ENCODE measurements at places on chromosomes 1 and 21.
A peak's percentile ranks its signal among the peaks of the same experiment; 100 is the strongest.

DNA sequence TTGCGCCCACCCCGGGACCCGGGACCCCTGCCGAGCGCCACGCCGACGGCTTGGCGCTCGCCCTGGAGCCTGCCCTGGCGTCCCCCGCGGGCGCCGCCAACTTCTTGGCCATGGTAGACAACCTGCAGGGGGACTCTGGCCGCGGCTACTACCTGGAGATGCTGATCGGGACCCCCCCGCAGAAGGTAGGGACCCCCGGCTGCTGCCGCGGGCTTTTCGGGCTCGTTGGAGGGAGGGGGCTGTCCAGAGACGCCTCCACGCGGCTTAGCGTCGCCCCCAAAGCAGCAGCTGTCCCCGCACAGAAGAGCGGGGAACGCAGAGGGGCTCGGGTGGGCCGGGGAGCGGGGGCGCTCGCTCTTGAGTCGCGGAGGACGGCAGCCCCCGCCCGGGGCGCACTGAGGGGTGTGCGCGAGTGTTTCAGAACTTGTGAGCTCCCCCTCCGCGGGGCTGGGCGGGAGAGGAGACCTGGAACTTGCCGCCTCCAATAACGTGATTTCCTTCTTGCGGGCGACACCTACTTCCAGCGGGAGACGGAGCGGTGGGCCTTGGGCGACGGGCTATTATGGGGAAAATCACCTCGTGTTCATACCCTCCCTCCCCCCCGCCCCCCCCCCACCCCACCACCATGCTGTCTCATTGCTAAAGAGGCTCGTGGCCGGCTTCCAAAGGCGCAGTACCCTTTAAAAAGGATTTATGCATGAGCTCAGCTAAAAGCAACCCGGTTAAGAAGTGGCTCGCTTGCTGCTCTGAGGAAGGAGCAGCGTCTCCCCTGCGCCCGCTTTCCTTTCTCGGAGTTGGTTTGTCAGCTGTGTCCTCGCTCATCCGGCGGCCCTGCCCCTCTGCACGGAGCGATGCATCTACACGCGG is 664 bp downstream of the BACE2 start:
- ATAC-seq, result no peak

DNA sequence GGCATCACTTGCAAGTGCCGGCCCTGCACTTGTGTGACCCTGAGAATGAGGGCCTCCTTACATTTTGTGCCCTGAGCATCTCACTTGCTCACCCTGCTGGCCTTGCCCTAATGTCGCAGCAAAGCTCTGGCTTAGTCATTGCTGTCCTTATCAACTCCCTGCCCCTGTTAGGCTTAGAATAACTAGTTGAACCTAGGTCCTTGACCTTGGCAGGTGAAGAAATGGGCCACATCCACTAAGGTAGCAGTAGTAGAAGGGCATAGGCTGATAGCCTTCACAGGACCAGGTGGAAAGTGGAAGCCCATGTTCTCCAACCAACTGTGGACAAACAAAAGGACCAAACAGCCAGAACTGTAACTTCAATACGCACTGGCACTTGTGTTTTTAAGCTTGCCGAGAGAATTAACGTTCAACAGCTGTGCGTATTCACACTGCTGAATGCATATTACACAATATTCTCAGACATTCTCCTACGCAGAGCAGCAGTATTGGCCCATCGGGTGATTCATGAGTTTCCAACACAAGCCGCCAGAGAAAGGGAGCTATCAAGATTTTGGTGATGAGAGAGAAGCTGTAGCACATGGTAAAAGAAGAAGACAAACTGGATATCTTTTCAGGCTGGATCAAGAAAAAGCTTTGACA is 27.7 kb upstream of the PTGFRN start:
- ATAC-seq, result peak; percentile 69

DNA sequence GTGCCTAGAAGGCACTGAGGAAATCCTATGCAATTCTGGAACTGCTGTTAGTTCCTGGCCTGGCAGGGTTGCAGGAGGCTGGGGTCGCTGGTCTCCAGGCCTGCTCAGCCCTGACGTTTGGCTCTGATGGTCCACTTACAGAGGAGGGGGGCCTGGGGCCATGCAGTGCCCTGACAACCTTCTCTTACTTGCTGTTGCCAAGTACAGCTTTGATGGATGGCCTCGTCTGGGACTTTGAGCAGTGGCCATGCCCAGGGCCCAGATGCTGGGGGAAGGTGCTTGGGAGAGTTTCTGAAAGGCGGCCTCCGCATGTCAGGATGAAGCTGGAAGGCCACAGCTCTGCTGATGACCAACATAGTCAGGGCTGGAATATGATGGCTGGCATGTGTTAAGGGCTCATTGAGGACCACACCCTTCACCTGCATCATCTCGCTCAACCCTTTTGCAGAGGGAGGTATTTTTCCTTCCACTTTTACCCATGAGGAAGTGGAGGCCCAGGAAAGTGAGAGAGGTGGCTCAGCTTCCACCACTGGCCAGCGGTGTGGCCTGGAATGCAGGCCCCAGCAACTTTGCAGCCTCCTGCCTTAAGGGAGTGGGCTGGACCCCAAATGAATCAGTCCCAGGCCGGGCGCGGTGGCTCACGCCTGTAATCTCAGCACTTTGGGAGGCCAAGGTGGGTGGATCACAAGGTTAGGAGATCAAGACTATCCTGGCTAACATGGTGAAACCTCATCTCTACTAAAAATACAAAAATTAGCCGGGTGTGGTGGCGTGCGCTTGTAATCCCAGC is 34.7 kb upstream of the LRRC3 start:
- ATAC-seq, result no peak

- no peak for ATAC-seq
Measured at GRCh38 chr1:237878406-237878805, 12.3 kb downstream of the ZP4 start.

DNA sequence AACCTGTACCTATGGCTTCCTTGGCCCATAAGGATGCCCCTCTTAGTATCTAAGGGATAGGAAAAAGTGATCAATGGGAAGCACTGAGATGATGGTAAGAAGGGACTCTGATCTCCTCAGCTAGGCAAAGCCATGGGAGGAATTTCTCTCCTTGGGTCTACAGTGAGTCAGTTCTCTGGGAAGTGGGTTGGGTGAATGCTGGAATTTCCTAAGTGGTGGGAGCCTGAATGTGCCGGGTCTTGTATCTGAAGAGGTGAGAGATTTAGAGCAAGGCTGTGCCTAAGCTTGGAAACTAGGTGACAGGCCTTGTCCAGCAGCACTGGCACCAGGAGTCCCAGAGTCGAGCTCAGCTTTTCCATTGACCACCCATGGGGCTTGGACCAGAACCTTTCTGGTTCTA is 96.3 kb upstream of the SLC2A1 start:
- ATAC-seq, result no peak

DNA sequence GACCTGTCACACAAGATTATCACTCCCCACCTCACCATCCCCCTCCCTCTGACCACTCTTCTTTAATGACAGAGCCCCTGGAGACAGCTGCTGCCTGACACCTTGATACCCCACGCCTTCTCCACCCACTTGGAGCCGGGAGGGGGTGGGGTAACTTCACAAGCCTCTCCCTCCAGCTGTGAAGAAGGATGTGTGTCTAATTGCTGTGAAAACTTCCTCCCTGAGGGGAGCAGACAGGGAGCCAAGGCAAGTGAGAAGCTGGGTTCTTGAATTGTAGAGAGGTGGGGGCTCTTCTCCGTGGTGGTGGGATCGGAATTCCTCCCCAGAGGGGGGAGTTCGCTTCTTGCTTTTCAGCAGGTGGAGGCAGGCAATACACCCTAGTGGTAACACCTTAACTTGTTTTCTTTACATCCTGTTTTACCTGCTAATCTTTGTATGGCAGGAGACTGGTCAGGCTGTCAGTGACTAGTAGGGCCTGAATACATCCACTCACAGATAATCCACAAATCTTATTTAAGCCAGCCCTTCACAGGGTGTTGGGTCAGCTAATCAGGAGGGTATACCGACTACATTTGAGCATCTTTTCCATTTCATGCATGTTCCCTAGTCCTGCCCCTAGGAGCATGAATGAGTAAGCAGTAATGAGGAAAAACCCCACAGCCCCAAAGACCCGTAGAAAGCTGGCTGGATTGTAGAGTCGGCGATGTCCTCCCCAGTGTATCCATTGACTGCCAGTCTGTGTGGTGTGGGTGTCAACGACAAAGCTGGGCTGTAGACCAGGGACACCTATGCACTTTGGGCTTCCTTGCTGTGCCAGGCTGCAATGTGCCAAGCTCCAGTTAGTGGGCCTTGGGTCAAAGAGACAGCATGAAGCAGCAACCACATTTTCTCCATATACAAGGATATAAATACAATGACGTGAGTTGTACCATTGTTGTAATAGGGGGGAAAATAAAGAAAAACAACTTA is 57.3 kb downstream of the NFASC start:
- ATAC-seq, result no peak

DNA sequence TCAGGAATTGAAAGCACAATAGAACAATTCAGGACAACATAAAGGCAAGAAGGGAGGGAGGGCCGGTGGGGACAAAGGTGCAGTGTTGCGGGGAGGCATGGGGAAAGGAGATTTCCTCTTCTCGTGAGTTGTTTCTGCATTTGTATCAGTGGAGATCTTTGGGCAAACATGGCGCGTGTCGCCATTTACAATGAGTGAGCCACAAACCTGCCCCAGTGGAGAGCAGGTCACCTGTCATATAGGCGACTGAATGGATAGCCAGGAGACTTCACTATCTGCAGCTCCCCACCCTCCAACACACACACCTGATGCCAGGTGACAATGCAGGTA is 87.7 kb upstream of the SLC45A1 start:
- no peak for ATAC-seq

GRCh38 chr1:228903434-228904071 is 168.3 kb downstream of the RHOU start:
- no peak for ATAC-seq

DNA sequence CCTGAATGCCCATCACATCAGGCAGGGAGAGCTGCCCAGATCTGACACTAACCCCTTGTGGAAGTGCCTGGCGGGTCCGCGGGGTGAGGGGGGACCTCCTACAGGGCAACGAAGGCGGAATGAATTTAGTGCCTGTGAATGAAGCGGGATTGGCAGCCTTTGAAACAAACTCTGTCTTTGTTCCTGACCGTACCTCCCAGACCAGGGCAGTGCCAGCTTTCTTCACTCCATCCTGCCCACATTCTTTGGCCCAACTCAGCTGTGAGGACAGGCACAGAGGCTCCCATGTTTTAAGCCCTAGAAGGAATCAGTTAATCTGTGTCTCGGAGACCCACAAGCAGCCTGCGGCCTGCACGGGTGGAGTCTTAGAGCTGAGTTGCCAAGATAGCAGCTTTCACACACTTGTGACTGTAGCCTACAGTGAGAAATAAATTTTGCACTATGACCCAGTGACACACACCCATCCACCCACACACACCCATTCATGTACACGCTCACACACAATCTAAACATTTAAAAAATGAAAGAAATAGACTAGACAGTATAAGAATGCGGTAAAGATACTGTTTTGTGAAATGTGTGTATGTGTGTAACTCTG is 60.1 kb upstream of the USP24 start:
- peak; percentile 22 for ATAC-seq

GRCh38 chr1:78070758-78071157 is 25.0 kb downstream of the GIPC2 start:
- peak; percentile 97 for ATAC-seq

GRCh38 chr21:44778983-44779382 is 22.6 kb downstream of the UBE2G2 start:
- no peak for ATAC-seq

DNA sequence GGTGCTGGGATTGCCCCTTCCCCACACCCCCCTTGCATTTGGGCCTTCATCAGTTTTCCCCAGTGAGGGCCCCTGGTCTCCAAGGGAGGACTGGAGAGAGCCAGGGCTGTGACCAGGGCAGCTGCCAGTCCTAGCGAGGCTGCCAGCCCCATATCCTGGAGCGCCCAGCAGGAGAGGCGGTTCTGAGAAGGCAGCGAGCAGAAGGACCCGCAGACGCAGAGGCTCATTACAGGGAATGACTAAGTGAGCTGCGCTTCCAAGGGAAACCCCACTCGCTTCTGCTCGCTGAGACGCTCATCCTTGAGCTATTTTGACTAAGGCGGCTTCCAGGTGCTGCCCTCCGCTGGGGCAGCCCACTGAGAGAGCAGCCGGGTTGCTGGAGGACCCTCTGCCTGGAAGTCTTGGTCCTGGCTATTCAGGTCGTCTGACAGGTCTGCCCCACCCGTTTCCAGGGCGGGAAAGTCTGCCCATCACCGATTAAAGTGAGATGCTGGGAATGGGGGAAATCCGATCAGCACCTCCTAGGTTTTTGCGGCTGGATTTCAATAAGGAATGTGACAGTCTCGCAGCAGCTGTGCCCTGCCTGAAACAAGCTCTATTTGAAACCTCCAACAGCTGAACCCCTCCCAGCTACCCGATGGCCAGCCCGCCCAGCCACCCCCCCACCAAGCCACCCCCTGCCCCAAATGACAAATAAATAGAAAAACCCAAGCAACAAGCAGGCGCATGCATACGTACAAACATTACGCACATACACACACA is 2.8 kb downstream of the KCNN3 start:
- peak; percentile 76 for ATAC-seq

DNA sequence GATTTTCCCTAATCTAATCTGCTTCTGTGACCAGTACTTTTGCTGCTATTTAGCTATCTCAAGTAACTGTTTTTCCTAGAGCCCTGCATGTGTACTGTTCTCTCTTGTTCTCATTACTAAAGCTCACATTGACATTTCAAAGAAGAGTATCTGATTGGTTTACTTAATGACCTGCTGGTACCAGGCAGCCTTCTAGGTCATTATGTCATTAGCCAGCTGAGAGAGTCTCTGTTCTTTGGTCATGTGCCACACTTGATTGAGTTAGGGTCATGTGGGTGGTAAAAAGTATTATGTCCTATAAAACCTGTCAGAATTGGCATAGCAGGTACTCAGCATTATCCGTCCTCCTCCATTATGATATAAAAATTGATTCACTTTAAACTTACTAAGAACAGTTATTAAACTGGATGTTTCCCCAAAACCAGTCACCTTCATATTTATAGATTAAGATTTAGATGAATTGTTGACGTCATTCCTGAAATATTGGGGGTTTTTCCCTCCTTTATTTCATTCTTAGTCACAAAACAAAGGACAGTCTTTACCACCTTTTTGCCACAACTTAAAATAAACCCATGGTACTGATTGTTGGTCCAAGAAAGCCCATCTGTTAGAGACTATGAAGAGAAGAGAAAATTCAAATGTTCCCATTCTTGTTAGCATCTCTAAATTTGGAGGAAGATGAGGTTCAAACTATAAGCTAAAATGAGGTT is 22.2 kb downstream of the FNDC5 start:
- ATAC-seq, result peak; percentile 49

GRCh38 chr1:230759369-230760065 is 12.3 kb downstream of the CAPN9 start:
- no peak for ATAC-seq

Measured in activated T-helper 17 cell treated with anti-CD3 and anti-CD28 coated beads, Interleukin-2, amount 50 U/mL, for 72 hours (primary cell).